Common myeloid progenitor, CD34-positive (primary cell): ENCODE measurements at places on chromosomes 16 and 17.

DNA sequence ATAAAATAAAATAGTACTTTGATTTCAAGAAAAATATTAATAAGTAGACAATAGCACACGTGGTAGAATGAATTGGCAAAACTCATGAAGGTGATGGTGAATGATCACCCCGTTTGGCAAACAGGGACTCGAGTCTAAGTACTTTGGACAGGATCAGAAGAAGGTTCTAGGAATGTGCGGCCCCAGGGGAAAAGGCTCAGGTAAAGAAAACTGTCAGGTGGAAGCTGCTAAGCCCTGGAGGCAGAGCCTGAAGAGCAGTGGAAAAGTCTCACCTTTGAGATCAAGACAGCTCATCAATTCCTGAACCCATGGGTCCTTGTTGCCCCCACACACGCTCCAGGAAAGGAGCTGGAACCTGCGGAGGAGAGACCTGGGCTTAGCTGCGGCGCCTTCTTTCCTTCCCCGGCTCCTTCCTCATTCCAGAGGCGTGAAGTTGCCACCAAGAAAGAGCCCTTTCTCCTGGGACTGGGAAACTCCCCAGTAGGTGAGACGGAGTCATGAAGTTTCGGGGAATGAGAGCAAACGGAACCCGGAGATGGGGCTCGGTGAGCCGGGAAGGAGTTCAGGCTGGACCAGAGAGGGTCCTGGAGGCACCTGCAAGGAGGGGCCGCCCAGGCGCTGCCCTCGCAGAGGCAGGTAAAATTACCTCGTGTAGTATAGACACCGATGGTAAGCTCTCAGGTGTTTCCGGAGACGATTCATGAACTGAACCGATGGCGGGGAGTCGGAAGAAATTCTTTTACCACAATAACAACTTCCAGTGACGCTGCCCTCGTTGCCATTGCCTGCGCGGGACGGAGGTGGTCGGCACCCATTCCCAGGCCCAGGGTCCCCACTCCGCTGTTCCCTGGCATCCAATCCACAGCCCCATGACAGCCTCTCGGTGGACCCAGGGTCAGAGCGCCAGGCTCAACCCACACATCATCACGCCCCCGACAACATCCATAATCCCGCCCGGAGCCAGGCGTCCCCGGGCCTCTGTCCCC lies 1.2 kb upstream of the ZMYND15 start:
- H3K4me1 ChIP-seq = peaks cover 26% of the 10 kb centered on the region
- H3K36me3 ChIP-seq = no peaks in the 10 kb centered on the region
- no peaks in the 10 kb centered on the region for H3K27me3 ChIP-seq
- H3K4me3 ChIP-seq = peak overlapping the region; percentile 75
- no peak for DNase-seq

GRCh38 chr16:81292936-81293335 lies 21.8 kb upstream of the GAN start:
- no peak overlapping the region for H3K4me3 ChIP-seq
- H3K27ac ChIP-seq = no peak overlapping the region
- no peaks in the 10 kb centered on the region for H3K27me3 ChIP-seq

- DNase-seq = no peak
- no peak overlapping the region for H3K4me3 ChIP-seq
These were observed 350.0 kb downstream of the KCNJ2 start for GRCh38 chr17:70519300-70519699.

- H3K4me3 ChIP-seq = no peak overlapping the region
- H3K27me3 ChIP-seq = peaks cover 19% of the 10 kb centered on the region
- H3K36me3 ChIP-seq = no peaks in the 10 kb centered on the region
- peaks cover 31% of the 10 kb centered on the region for H3K4me1 ChIP-seq
These were observed 170.2 kb downstream of the RAB11FIP4 start for GRCh38 chr17:31561469-31562375.

GRCh38 chr17:83055911-83056582 lies 23.4 kb upstream of the METRNL start:
- no peaks in the 10 kb centered on the region for H3K36me3 ChIP-seq
- no peak overlapping the region for H3K4me3 ChIP-seq
- no peaks in the 10 kb centered on the region for H3K27me3 ChIP-seq
- no peak overlapping the region for H3K27ac ChIP-seq
- peaks cover 21% of the 10 kb centered on the region for H3K4me1 ChIP-seq

- H3K4me1 ChIP-seq = no peaks in the 10 kb centered on the region
- no peak overlapping the region for H3K4me3 ChIP-seq
- no peak overlapping the region for H3K27ac ChIP-seq
- H3K27me3 ChIP-seq = no peaks in the 10 kb centered on the region
These were observed 42.2 kb downstream of the TBCD start for GRCh38 chr17:82793974-82794630.

- H3K4me1 ChIP-seq = no peaks in the 10 kb centered on the region
- no peaks in the 10 kb centered on the region for H3K27me3 ChIP-seq
- no peak overlapping the region for H3K4me3 ChIP-seq
These were observed 8.1 kb upstream of the CBX2 start for GRCh38 chr17:79769570-79770506.

GRCh38 chr16:81273223-81273950 lies 34.9 kb downstream of the BCO1 start:
- no peak for DNase-seq
- no peaks in the 10 kb centered on the region for H3K4me1 ChIP-seq
- H3K36me3 ChIP-seq = no peaks in the 10 kb centered on the region
- H3K4me3 ChIP-seq = no peak overlapping the region

GRCh38 chr17:11641521-11642275 lies 43.4 kb downstream of the DNAH9 start:
- H3K27me3 ChIP-seq = no peaks in the 10 kb centered on the region
- H3K27ac ChIP-seq = no peak overlapping the region
- H3K4me1 ChIP-seq = no peaks in the 10 kb centered on the region
- H3K4me3 ChIP-seq = no peak overlapping the region
- no peaks in the 10 kb centered on the region for H3K36me3 ChIP-seq
- DNase-seq = no peak

- H3K36me3 ChIP-seq = no peaks in the 10 kb centered on the region
- H3K4me1 ChIP-seq = peaks cover 2% of the 10 kb centered on the region
- no peak overlapping the region for H3K4me3 ChIP-seq
- no peak overlapping the region for H3K27ac ChIP-seq
- H3K27me3 ChIP-seq = peaks cover 7% of the 10 kb centered on the region
These were observed 105.9 kb downstream of the IRX3 start for GRCh38 chr16:54180421-54181359.

GRCh38 chr17:77148940-77149510 lies 8.3 kb downstream of the SEC14L1 start:
- no peak for DNase-seq
- H3K4me3 ChIP-seq = no peak overlapping the region
- H3K27me3 ChIP-seq = no peaks in the 10 kb centered on the region
- H3K27ac ChIP-seq = no peak overlapping the region

GRCh38 chr17:65750631-65751115 lies 189.2 kb upstream of the AXIN2 start:
- H3K4me1 ChIP-seq = no peaks in the 10 kb centered on the region
- no peak overlapping the region for H3K4me3 ChIP-seq
- no peaks in the 10 kb centered on the region for H3K27me3 ChIP-seq
- DNase-seq = peak; percentile 60
- no peaks in the 10 kb centered on the region for H3K36me3 ChIP-seq
- H3K27ac ChIP-seq = no peak overlapping the region

- no peaks in the 10 kb centered on the region for H3K4me1 ChIP-seq
- DNase-seq = peak; percentile 79
- H3K36me3 ChIP-seq = no peaks in the 10 kb centered on the region
- no peak overlapping the region for H3K27ac ChIP-seq
- H3K4me3 ChIP-seq = no peak overlapping the region
These were observed 23.9 kb downstream of the LGALS9 start for GRCh38 chr17:27654654-27655524.

DNA sequence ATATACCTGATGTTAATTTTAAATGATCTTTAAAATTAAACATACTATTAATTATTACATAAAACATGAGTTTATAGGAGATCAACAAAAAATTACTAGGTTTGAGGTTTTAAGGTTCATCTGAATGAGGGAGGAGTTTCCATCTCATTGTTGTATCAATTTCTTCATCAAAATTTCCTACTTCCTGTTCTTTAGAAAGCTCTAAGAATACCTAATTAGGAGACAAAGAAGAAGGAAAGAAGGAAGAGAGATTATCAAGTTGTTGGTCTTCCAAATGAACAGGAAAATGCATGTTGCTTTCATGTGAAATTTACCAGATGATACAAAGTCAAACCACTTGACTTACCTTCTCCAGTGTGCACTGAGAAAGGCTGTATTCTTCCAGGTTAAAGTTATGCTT lies 18.1 kb upstream of the ABCA9 start:
- H3K4me1 ChIP-seq = peaks cover 5% of the 10 kb centered on the region
- no peak overlapping the region for H3K4me3 ChIP-seq
- H3K27me3 ChIP-seq = no peaks in the 10 kb centered on the region
- H3K36me3 ChIP-seq = no peaks in the 10 kb centered on the region

DNA sequence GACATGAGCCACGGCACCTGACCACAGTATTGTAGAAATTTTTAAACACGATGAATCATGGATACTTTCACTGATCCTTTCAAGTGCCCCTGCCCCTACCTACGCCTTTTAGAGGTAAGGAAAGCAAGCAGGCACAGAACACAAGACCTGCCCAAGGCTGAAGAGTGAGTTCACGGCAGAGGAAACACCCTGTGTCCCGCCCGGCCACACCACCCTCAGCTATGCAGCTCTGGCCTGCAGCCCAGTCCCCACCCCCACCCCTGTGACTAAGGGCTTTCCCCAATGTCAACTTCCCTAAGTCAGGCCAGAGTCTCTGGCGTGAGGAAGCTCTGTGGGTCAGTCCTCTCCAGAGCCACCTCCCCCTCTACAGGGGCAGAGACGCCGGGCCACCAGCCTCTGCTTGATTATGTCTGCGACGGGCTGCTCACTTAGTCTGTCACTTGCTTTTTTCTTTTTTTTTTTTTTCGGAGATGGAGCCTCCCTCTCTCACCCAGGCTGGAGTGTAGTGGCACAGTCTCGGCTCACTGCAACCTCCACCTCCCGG lies 8.4 kb downstream of the SLC16A5 start:
- no peaks in the 10 kb centered on the region for H3K27me3 ChIP-seq
- peaks cover 18% of the 10 kb centered on the region for H3K4me1 ChIP-seq
- H3K27ac ChIP-seq = no peak overlapping the region
- peak; percentile 78 for DNase-seq
- H3K36me3 ChIP-seq = peaks cover 24% of the 10 kb centered on the region

DNA sequence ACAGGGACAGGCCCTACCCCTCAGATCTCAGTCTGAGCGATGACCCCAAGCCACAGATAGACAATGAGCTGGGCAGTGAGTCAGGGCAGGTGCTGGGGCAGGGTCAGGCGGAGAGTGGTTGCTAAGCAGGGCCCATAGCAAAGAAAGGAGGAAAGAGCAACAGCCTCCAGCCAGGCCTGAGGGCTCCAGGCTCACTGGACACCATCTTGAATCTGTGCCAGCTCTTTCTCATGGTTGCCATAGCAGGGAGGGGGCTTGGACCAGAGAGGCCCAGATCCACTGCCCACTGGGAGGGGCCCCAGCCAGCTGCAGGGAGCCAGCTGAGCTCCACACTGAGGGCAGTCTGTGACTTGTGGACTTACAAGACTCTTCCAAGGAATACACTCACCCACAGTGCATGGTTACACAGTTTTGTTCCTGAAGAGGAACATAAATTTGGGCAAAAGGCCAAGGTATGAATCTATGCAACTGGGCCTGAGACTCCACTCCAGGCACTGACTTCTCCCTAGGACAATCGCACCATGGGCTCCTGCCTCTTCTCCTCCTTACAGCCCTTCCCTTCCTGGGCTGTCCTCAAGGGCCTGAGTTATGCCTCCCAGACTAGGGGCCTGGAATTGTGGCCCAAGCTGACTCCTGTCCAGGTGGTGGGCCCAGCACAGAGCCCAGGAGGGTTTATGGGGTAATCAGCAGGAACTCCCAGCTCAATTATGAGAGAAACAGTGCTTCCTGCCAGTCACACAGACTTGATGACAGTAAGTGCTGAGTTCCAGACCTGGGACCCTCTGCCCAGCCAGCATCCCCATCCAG lies 59.9 kb downstream of the BEAN1 start:
- H3K36me3 ChIP-seq = no peaks in the 10 kb centered on the region
- peaks cover 20% of the 10 kb centered on the region for H3K4me1 ChIP-seq

DNA sequence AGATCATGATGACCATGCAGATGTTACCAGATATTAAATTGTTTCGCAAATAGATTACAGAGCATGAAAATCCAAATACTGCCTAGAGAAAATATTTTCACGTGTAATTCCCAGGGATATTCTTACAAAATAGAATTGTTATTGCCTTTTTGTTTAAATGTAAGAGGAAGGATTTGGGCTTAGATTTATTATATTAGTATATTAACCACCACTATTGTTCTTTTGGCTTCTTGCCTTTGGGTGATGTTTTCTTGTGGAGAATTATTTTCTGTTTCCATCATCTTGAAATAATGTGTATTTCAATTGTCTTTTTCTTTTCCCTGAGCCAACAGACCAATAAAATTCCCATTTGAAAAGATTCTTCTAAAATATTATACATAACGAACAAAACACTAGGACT lies 109.7 kb upstream of the NUDT7 start:
- no peak overlapping the region for H3K4me3 ChIP-seq
- H3K27me3 ChIP-seq = peaks cover 2% of the 10 kb centered on the region
- H3K36me3 ChIP-seq = no peaks in the 10 kb centered on the region
- H3K27ac ChIP-seq = no peak overlapping the region

GRCh38 chr16:56042416-56042815 lies 148.9 kb upstream of the GNAO1 start:
- H3K27me3 ChIP-seq = no peaks in the 10 kb centered on the region
- no peak overlapping the region for H3K4me3 ChIP-seq
- H3K4me1 ChIP-seq = no peaks in the 10 kb centered on the region
- H3K36me3 ChIP-seq = no peaks in the 10 kb centered on the region

GRCh38 chr16:30896889-30897733 lies 697 bp downstream of the CTF1 start:
- no peaks in the 10 kb centered on the region for H3K27me3 ChIP-seq
- H3K27ac ChIP-seq = peak overlapping the region; percentile 58
- H3K4me3 ChIP-seq = peak overlapping the region; percentile 71
- no peaks in the 10 kb centered on the region for H3K36me3 ChIP-seq
- H3K4me1 ChIP-seq = peaks cover 44% of the 10 kb centered on the region

GRCh38 chr16:18800293-18800692 lies 1.1 kb downstream of the ARL6IP1 start:
- H3K36me3 ChIP-seq = peaks cover 7% of the 10 kb centered on the region
- peak overlapping the region; percentile 87 for H3K4me3 ChIP-seq
- H3K4me1 ChIP-seq = peaks cover 54% of the 10 kb centered on the region

GRCh38 chr17:77802811-77803220 lies 155.7 kb upstream of the TNRC6C start:
- H3K4me1 ChIP-seq = no peaks in the 10 kb centered on the region
- peak; percentile 43 for DNase-seq
- H3K36me3 ChIP-seq = no peaks in the 10 kb centered on the region
- H3K27ac ChIP-seq = no peak overlapping the region
- H3K4me3 ChIP-seq = no peak overlapping the region

DNA sequence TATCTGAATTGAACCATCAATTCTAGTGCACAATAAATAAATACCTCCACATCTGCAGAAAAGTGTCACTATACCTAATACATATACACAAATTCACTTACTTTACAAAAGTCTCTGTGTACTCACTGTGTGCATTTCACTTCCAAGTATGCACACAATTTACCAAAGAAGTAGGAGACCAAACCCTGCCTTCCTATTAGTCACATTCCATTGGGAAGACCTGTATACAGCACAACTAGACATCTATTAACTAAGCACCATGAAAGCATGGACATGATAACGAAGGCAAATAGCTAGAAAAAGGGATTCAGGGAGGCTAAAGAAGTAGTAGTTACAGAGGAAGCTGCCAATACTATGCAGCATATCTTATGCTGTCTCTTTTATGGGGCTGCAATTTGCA lies 139.5 kb downstream of the SNX11 start:
- no peak for DNase-seq
- H3K27ac ChIP-seq = no peak overlapping the region
- no peaks in the 10 kb centered on the region for H3K27me3 ChIP-seq
- no peak overlapping the region for H3K4me3 ChIP-seq
- no peaks in the 10 kb centered on the region for H3K36me3 ChIP-seq

- H3K27ac ChIP-seq = no peak overlapping the region
- no peaks in the 10 kb centered on the region for H3K27me3 ChIP-seq
- no peak overlapping the region for H3K4me3 ChIP-seq
- no peaks in the 10 kb centered on the region for H3K4me1 ChIP-seq
- H3K36me3 ChIP-seq = peaks cover 84% of the 10 kb centered on the region
These were observed 9.2 kb downstream of the UBFD1 start for GRCh38 chr16:23566724-23567123.
